Left ventricle myocardium superior (tissue), 1 donor: ENCODE measurements at places on chromosomes 1 and 21. TPM values are rescaled to one million over a fixed set of nuclear protein-coding genes. Genes with fewer than 3 reads are reported as not detected.

The GRHL3 gene
- total RNA-seq: not detected

The GSTM4 gene
- 46.5 TPM for total RNA-seq

The AMPD1 gene
- 0.10 TPM for total RNA-seq

DNA sequence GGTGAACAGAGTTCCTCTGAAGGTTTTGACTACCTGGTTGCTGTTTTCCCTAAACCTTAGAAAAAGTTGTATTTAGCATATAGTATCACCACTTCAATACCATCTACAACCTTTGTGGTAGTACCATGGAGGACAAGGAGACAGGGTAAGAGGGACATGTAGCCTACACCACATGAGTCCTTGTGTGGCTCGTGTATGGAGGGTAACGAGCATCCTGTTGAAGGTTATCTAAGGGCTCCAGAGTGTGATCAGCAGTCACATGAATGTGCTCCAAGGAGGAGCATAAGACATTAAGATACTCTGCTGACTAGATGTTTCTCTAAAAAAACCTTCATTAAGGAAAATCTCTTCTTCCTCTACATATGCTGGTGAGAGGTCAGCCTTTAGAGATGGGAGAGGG lies 67.3 kb downstream of the VCAM1 start:
- DNase-seq: no peak

- no peak for DNase-seq
Measured at GRCh38 chr1:28792644-28793121, 19.3 kb upstream of the OPRD1 start.

GRCh38 chr1:208101661-208102431 lies 142.3 kb downstream of the PLXNA2 start:
- peak; percentile 62 for DNase-seq

GRCh38 chr1:59685101-59685500 lies 129.6 kb upstream of the HOOK1 start:
- DNase-seq: no peak

GRCh38 chr1:7326366-7326765 lies 444.7 kb upstream of the VAMP3 start:
- no peak for DNase-seq

DNA sequence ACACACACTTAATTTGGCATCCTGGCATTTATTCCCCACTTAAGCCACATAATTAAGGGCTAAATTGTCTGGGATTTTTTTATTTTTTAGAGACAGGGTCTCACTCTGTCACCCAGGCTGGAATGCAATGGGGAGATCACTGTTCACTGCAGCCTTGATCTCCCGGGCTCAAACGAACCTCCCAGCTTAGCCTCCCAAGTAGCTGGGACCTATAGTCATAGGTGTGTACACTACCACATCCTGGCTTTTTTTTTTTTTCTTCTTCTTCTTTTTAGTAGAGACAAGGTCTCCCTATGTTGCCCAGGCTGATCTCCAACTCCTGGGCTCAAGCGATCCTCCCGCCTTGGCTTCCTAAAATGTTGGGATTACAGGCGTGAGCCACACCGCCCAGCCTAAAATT lies 24.2 kb downstream of the ZZZ3 start:
- DNase-seq: no peak
